ENCODE measurements at places on chromosomes 7 and 10.

- DNase-seq = no peak
Observed at GRCh38 chr7:37394158-37394557, 54.5 kb downstream of the ELMO1 start.

GRCh38 chr7:44768628-44769371, 20.2 kb downstream of the ZMIZ2 start:
- no peak for DNase-seq

DNA sequence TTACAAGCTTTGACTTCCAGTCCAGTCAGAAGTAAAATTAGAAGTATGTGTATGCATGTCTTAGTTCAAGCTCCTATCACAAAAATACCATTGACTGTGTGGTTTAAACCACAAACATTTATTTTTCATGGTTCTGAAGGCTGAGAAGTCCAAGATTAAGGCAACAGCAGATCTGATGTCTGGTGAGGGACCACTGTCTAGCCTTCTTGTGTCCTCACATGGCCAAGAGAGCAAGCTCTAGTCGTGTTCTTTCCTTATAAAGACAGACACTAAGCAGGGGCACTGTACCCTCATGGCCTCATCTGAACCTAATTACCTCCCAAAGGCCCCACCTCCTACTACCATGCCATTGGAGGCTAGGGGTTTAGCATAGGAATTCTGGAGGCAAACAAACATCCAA, 41.3 kb upstream of the ARL4A start:
- DNase-seq = no peak

DNA sequence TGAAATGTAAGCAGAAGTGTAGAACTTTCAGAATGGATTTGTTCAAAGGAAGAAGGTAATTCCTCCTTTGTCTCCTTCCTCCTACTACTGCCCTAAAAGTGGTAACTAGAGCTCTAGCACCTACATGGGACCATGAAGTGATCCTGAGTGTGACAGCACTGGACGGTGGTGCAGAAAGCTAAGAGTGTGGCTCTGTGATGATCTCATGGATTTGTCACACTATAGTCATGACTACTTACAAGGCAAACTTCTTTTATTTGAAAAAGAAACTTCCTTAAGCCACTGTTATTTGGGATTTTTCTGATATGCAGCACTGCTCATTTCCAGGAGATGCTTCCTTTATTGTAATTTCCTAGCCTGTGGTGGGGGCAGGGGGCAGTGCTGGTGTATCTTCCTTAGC, 5.8 kb upstream of the FHIP2A start:
- DNase-seq = no peak

- no peak for DNase-seq
Observed at GRCh38 chr10:58557714-58558113, 45.0 kb downstream of the BICC1 start.

DNA sequence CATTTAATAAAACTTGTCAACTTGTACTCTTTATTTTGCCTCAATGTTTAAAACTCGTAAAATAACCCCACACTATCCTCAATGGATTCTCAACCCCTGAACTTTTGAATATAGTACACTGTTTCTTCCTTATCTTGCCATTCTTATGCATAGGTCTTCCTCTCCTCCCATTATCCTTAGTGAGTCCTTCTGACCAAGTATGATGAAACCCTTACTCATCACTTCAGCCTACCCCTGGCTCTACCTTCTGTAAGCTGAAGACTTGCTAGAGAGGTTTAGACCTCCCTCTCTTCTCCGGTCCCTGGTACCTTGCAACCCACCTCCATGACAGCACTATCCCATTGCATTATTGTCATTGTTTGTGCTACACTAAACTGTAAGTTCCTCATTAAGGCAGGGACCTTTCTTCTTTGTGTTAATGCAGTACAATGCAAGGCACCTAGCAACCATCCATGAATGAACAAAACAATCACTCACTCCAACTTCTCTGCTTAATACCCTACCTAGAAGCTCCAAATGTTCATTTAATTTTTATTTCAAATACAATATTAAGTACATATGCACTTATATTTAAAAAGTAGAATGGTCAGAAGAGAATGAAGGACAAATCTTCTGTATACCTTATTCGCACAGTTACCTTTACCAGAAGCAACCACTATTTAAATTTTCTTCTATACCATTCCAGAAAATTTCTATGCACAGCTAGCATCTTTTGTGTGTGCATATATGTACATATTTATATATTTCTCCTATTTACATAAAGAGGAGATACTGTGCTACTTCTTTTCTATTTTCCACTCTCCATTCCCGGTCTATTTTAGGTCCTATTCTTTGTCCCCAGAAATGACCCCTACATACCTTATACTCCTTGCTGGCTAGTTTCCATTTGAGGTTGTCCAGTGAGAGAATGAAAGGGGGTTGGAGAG, 77.5 kb downstream of the SLC16A9 start:
- DNase-seq = no peak
